Myocyte (in vitro differentiated cells): ENCODE measurements at places on chromosomes 11 and 22.

DNA sequence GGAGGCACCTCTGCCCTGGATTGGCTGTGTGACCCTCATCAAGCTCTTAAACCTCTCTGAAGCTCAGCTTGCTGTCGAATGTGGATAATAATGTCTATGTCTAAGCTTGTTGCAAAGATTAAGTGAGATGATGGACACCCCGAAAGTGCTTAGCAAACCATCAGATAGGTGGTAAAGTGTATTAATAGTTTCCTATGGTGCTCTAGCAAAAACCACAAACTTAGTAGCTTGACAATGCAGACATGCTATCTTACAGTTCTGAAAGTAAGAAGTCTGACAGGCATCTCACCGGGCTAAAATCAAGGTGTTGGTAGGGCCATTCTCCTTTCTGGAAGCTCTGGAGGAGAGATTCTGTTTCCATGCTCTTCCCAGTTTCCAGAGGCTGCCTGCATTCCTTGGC, 106.5 kb upstream of the CSNK2A3 start:
- DNase-seq = no peak

- DNase-seq = no peak
Measured at GRCh38 chr11:88169471-88169870, 5.8 kb downstream of the RAB38 start.

- no peak for DNase-seq
Measured at GRCh38 chr11:78318321-78319114, 99.1 kb downstream of the GAB2 start.

DNA sequence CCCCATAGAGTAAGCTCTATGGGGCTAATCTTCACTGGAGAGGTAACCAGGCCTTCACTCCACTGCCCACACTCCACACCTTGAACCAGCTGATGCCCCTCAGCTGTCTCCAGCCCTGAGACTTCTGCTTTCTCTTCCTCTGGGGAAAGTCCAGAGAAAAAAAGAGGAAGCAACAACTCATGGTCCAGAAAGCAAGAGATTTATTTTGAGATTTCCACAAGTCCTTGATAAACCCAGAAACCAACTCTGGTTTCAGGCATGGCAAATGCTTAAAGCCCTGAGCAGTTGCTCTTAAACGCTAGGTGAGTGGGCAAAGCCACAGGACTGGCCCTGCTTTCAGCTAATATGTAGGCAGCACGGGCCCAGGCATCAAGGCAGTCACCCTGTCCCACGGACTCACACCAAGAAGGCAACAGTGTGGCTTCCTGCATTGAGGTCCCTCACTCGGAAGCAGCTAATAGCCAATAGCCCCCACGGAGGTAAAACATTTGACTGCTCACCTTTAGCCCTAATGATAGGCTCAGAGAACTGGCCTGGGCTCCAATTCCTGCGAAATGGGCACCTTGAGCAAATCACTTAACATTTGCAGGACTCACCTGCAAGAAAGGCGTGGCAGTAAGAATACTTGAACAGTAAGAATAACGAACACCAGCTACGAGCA, 4.3 kb downstream of the CYB561A3 start:
- DNase-seq = no peak

GRCh38 chr11:124835918-124836317, 29.3 kb upstream of the ROBO3 start:
- DNase-seq = no peak

DNA sequence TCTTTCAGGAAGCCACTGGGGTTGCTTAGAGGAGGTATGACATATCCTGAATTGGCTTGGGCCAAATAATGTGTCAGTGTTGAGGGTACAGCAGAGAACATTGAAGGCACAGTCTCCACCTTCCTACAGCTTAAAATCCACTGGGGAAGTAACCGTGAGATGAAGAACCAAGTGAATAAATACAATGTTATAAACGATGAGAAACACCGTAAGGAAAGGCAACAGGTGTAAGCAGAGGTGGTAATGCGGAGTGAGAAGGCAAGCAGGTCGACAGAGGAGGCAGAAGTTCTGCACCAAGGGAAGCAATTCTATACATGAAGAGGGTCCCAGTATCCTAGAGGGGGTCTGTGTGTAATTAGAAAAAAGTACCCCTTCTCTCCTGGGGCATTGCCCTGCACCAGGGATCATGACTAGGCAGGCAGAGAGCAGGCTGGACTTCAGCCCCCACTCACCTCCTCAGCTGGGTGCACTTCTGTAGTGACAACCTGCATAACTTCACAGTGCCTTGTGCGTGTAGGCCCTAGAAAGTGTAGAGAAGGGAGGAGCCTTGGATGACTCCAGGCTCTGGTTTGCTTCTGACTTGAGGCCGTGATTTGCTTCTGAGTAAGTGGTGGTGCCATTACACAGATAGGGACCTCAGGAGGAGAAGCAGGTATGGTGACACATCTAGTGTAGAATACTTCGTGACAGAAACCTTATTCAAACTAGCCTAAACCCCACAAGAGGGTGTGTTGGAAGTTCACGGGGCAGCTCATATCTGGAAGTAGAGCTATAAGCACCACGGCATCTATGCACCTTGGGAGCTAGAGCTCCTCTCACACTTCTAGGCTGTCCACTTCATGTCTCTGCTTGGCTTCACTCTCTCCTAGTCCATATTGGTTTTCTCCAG, 4.9 kb downstream of the MYOD1 start:
- peak; percentile 60 for DNase-seq

DNA sequence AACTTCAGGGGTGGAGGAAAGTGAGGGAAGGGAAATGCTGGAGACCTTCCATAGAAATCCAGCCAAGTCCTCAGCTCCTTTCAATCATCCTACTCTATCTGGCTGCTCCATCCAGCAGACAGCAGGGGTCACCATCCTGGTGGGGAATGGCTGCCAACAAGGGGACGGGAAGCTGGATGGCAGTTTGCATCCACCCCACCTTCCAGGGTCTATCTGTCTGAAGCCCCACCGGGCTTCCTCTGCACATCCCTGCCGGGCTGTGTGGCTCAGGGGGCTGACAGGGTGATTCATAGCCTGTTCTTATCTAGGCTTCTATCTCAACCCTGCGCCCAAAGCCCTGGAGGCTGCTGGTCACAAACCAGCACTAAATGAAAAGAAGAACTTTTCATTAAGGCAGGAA, 1.1 kb downstream of the SYTL2 start:
- DNase-seq = peak; percentile 30

GRCh38 chr22:46710806-46711205, 27.2 kb downstream of the CERK start:
- DNase-seq = no peak

- DNase-seq = no peak
Measured at GRCh38 chr11:35056391-35057093, 82.4 kb upstream of the CD44 start.

DNA sequence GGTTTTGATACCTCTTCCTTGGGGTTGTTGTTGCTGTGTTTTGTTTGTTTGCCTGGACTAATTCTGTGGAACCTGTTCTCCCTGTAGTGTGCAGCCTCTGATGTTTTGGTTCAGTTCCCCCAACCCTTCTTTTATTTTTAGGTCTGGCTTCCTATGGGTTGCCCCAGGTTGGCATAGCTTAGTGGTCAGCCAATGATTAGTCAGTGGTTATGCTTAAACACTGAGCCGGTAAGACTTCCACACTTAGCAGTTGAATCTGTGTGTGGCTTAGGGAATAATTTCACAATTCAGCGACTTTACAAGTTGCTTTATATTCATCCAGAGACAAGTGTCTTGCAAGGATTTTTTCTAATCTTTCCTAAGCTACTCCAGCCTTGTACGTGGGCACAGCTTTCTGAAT, 78.6 kb upstream of the CLPB start:
- DNase-seq = no peak

- DNase-seq = no peak
Measured at GRCh38 chr22:20446383-20446970, 8.9 kb upstream of the SCARF2 start.

DNA sequence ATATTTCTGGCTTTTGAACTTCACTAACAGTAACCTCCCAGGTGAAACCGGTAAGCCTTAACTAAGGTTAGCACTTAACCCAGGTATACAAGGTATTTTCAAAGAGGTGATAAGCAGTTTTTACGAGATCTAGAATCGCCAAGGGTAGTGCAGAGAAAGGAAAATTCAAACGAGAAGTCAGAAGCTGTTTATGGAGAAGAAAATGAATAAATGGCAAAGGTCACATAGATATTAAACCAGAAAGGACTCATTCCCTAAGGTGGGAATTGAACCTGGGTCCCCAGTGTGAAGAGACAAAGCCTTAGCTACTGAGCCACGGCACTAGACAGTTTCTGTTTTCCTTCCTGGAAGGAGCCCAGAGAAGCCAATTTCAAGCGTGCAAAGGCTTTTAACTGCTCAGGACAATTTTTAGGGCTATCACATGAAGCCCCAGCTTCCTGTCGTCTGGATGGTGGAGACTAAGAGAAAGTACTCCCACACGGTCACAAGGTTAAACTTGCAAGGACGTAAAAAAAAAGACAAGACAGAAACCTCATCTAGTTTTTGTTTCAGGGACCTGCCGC, 5.7 kb upstream of the C1QTNF6 start:
- no peak for DNase-seq

GRCh38 chr11:12731841-12732336, 57.7 kb downstream of the TEAD1 start:
- peak; percentile 48 for DNase-seq

- peak; percentile 64 for DNase-seq
Measured at GRCh38 chr11:2325719-2326118, 23.9 kb downstream of the TSPAN32 start.

- DNase-seq = no peak
Measured at GRCh38 chr11:118252688-118253087, 523 bp upstream of the MPZL3 start.

GRCh38 chr22:35437049-35437448, 37.1 kb downstream of the MCM5 start:
- no peak for DNase-seq

DNA sequence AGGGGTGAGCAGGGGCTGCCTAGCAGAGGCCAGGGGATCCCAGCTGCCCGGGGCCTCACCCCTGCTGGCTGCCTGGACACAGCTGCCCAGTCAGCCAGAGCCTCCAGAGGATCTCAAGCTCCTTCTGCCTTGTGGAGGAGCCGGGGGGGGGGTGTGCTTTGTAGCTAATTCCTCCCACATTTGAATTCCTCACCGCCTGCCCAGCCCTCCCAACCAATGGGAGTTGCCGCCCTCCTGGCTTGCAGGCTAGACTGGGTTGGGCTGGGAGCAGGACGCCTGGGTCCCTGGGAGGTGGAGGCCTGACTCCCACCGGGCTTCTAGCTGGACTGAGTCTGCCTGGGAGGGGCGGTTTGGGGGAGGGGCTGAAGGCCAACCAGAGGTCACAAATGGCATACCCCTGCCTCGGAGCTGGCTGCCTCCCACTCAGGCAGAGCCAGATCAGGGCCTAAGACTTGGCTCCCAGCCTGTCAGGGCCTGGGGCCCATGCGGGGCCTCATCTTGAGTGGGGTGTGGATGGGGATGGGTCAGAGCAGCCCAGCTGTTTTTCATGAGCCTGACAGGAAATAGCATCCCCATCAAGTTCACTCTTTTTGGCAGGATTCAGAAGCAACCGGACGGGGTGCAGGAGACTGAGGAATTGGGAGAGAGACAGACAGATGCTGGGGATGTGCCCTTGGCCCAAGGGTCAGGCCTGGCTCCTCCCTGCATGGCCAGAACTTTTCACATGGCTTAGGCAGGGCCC, 29.2 kb upstream of the PDE2A start:
- DNase-seq = peak; percentile 87

DNA sequence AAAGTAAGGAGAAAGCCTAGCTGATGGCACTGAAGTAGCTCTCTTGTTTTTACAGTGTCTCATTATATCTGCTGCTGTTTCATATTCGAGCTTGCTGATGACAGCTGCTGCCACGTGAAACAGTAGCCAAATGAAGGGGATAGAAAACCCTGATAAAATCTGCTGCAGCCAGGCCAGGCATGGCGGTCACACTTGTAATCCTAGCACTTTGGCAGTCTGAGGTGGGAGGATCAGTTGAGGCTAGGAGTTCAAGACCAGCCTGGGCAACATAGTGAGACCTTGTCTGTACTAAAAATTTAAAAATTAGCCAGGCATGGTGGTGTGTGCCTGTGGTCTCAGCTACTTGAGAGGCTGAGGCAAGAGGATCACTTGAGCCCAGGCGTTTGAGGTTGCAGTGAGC, 13.4 kb downstream of the IFT46 start:
- DNase-seq = peak; percentile 29

DNA sequence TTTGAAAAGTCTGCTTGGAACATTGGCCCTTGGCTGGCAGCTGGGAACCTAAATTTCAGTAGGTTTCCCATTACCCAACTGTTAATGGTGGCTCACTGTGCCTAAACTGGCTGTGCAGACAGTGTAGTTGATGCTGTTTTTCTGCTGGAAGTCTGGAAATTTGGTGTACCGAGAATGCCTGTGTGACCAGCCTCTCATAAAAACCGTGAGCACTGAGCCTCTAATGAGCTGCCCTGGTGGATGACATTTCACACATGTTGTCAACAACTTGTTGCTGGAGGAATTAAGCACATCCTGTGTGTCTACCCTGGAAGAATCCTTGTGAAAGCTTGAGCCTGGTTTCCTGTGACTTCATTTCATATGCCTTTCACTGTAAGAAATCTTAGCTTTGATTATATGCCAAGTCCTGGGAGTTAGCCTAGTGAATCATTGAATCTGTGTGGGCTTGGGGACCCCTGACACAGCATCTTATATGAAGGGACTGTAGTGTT, 131.1 kb downstream of the LDLRAD3 start:
- peak; percentile 80 for DNase-seq

DNA sequence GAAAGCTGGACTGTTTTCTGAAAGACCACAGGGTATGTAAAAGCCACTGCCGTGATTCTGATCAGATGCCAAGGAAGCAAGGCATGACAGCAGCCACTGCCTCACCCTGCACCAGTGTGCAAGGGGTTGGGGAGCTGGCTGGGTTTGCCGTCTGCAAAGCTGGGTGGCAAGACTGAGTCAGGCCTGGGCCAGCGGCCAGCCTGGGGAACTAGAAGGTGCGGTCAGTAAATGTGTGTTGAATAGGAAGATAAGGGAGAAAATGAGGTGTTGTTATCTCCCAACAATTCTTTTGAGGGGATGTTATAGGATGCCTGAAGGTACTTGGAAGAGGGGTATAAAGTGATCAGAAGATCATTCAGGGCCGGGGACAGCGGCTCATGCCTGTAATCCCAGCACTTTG, 8.0 kb downstream of the VSTM5 start:
- peak; percentile 26 for DNase-seq

- no peak for DNase-seq
Measured at GRCh38 chr11:48880021-48880441, 103.7 kb downstream of the TRIM51G start.

DNA sequence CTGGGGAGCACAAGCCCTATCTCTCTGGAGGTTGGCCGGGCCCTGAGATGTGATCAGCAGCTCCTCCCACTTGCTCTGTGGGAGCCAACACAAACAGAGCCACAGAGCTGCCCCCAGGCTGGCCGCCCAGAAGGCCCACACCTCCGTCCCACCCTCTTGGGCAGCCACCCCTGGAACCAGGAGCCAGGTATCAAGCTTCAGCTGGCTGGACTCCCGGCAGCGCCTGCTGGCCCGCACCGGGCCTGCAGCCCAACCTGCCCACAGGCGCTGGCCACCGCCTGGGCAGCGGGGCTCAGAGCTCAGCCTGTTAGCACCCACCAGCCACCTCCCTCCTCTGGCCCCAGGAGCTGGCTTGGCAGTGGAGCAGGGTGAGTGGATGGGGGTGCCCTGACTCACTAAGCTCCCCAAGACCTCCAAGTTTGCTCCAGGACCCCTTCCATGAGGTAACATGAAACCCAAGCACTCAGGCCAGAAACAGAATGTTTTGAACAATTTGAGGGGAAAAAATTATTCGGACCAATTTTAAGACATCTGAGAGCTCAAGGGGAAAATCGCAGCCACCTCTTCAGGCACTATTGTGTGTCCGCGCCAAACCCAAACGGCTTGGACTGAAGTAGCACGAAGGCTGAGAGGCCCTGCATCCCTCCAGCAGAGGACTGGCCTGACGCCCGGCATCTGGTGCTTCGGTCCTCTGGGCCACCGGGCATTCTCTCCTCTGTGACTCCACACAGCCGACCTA, 450.8 kb downstream of the SOX6 start:
- no peak for DNase-seq
